ENCODE measurements at places on chromosomes 7 and 10.

- DNase-seq: no peak
These were observed 154.6 kb upstream of the NRBF2 start for GRCh38 chr10:62978482-62978881.

- no peak for DNase-seq
These were observed 200.2 kb downstream of the ELMO1 start for GRCh38 chr7:37248396-37248861.

DNA sequence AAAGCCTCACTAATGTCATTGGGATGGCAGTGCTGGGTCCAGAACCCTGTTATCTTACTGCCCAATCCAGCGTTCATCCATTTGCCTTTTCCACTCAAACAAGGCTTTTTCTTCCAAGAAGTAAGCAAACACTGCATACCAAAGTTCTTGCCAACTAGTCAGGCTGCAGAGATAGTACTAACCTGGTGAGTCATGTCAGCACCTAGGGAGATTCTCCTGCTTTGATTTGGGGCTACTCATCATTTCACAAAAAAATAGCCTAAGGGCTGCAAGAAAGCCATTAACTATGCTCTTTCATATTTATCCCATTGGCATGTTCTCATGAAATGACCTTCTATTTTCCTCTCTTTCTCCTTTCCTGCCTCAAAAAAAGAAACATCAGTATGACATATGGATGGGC lies 142.6 kb downstream of the TWIST1 start:
- DNase-seq: peak; percentile 73

DNA sequence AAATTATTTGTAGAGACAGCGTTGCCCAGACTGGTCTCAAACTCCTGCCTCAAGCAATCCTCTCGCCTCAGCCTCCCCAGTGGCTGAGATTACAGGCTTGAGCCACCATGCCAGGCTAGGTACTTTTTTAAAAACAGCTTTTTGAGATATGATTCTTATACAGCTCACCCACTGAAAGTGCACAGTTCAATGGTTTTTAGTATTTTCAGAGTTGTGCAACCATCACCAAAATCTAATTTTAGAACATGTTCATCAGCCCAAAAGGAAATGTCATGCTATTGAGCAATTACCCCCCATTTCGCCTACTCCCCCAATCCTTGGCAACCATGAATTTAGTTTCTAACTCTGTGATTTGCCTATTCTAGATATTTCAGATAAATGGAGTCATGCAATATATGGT lies 73.7 kb downstream of the EVX1 start:
- no peak for DNase-seq

DNA sequence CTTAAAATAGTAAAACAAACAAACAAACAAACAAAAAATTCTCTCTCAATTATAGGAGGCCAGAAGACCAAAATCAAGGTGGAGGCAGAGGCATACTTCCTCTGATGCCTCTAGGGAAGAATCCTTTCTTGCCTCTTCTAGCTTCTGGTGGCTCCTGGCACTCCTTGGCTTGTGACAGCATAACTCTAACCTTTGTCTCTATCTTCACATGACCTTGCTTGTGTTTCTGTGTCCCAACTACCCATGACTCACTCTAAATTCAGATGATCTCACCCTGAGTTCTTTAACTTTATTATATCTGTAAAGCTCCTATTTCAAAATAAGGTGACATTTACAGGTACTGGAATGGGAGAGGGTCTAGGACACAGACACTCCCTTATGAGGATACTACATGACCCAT lies 88.3 kb upstream of the ANTXRL start:
- DNase-seq: no peak

- peak; percentile 58 for DNase-seq
These were observed 90.9 kb downstream of the NEURL1 start for GRCh38 chr10:103584216-103585010.

GRCh38 chr7:132387596-132387995 lies 188.7 kb downstream of the PLXNA4 start:
- no peak for DNase-seq

DNA sequence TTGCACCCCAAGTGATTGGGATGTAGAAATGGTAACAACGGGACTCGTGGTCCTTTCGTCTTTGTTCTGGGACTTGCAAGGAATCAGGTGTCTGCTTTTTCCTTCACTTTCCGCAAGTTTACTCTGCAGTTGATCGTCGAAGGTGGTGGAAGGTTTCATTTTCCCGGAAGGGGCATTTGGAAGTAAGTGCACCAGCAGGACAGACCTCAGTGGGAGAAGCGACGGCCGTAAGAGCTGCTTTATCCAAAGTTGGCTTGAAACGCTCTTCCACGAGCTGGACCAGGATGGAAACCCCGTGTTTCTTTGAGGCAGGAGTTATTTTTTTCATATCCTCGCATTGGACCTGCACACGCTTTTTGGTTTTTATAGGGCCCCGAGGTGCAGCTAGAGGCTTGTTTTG lies 1.2 kb downstream of the BRI3 start:
- no peak for DNase-seq

GRCh38 chr7:142813226-142813625 lies 41.6 kb upstream of the EPHB6 start:
- peak; percentile 92 for DNase-seq

- DNase-seq: no peak
These were observed 3.1 kb downstream of the ABHD11 start for GRCh38 chr7:73735528-73735905.

DNA sequence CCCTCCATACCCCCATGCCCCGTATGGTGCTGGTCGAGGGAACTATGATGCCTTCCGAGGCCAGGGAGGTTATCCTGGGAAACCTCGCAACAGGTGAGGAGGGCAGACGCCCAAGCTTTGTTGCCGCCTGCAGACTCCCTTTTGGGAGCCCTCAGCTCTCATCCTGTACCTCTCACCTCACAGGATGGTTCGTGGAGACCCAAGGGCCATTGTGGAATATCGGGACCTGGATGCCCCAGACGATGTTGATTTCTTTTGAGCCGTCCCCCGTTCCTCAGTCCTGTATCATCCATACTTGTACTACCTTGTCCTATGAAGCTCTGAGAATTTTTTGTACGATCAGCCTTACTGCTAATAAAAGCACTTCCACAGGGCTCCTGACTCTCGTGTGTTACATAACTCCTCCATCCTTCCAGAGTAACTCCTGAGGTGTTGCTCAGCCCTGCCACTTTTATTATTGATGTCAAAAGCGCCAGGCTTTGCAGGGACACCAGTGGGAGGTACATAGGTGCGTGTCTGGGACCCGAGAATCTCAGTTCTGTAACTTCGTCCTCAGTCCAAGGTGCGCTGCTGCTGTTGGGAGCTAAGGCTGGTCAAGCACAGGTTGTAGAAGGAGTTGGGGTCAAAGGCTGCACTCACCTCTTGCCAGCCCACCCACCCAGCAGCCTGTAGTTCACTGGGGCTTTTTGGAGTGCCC lies 1.1 kb downstream of the UFSP1 start:
- no peak for DNase-seq

- DNase-seq: no peak
These were observed 8.8 kb downstream of the RCC1L start for GRCh38 chr7:75064801-75065200.

- no peak for DNase-seq
These were observed 47.5 kb downstream of the EPC1 start for GRCh38 chr10:32299354-32299980.

GRCh38 chr10:46520941-46521340 lies 35.5 kb downstream of the GPRIN2 start:
- peak; percentile 40 for DNase-seq

- no peak for DNase-seq
These were observed 83.3 kb downstream of the NHLRC2 start for GRCh38 chr10:113937756-113938155.

- peak; percentile 89 for DNase-seq
These were observed 79.8 kb downstream of the ABI1 start for GRCh38 chr10:26780793-26781601.

GRCh38 chr10:20247891-20248708 lies 431.9 kb downstream of the PLXDC2 start:
- no peak for DNase-seq

DNA sequence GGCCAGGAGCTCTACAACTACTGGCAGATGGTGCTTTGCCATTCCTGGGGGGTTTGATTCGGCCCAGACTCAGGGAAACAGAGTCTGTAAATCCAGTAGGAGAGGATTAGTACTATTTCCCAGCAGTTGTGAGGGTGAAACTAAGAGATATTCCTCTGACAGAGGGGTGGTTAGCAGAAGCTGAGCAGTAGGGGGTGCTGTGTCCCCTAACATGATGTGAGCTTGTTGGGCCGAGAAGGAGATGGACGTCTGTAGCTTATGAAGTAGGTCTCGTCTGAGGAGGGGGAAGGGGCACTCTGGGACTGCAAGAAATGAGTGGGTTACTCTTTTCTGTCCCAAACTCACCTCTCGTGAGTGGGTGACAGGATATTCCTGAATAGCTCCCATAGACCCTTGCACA lies 179.2 kb upstream of the MBL2 start:
- peak; percentile 12 for DNase-seq

DNA sequence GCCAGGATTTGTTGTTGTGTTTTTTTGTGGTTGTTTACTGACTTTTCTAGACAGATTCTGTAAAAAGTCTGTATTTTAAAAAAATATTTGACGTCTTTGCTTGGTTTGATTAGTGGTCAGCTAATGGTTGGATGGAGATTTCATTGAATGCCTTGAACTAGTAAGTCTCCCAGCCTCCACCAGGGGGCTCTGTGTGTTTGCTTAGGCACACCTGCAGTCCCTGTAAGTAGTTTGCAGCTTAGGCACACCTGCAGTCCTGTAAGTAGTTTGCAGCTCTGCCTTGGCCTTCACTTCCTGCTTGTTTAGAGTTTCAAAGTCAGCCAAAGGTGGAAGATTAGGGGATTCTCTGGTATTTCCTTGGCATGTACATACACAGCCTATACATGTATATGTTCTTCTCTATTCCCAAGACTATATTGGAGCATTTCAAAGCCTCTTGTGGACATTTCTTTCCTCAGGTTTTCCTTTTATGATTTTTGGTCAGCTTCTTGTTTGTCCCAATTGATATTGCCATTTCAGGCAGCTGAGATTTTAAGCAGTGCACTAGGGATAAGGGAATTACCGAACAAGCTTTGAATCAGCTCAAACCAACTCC lies 101.6 kb downstream of the CCSER2 start:
- peak; percentile 26 for DNase-seq

- DNase-seq: no peak
These were observed 471.9 kb upstream of the PODXL start for GRCh38 chr7:132028144-132028920.

DNA sequence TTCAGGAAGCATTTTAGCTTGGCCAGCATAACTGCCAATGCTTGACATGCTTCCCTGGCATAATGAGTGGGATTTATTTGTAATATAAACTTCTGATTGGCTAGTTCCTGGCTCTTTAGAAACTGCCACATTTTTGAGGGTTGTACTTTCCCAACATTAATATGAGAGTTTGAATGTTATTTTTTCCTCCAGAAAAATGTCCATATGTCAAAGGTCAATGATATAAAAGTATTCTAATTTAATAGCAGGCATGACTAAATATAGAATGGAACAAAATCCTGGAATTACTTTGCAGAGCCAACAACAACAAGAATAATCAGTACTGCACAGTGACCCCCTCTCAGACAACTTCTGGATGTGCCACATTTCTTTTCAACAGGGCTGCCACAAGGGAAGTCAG lies 352.6 kb downstream of the PRPF18 start:
- peak; percentile 92 for DNase-seq

GRCh38 chr7:19728716-19729115 lies 19.9 kb upstream of the POLR1F start:
- DNase-seq: no peak

DNA sequence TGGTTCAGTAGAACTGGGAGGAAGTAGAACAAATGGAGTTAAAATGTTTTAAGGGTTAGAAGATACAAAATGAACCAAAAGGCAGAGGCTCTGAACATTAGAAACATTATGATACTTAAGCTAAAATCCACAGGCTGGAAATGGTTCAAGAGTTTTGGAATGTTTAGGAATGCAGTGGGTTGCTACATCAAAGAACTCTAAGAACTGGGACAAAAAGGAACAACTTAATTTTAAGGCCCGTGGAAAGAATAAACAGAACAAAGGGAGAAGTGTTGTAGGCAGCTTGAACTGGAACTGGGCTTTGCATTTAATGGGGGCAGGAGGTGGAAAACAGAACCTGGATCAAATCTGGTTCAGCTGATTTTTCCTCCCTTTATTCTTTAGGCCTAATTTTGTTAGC lies 3.5 kb upstream of the C7orf25 start:
- DNase-seq: peak; percentile 36

GRCh38 chr10:49299816-49300139 lies 808 bp downstream of the C10orf71 start:
- no peak for DNase-seq

GRCh38 chr10:4217187-4217586 lies 432.2 kb upstream of the KLF6 start:
- no peak for DNase-seq

DNA sequence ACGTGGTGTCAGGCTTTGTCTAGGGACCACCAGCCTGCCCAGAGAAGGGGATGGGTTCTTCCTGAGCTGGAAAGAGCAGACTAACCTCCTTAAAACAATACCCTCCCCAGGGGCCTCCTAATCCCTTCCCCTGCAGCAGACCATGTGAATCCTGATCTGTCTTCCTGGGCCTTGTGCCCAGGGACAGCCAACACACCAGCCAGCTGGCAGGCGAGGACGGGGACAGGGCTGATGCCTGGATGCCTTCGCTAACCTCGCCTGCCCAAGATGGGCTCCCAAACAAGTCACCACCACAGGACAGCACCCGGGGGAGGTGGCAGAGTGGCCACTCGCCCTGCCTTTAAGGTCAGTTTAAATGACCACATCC lies 17.6 kb downstream of the PODXL start:
- peak; percentile 40 for DNase-seq

DNA sequence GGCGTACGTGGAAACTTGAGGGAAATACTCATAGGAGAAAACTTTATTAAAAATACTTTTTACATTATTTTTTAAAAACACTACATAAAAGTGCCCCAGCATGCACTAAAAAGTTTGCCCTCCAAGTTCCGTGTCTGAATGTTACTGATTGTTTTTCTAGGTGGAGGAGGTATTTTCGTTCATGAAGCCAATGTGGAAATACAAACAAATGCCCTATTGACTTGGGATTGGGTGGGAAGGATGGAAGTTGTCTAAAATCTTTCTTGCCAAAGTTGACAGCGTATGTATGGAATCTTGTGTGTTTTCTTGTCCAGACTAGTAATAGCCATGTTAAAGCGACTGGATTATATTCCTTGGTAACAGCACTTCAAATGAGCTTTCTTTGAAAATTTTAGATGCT lies 1.2 kb downstream of the PROSER2 start:
- peak; percentile 43 for DNase-seq

GRCh38 chr10:70331160-70331485 lies 47.3 kb upstream of the NPFFR1 start:
- no peak for DNase-seq

All from fibroblast of skin of back (primary cell).